Motor neuron (in vitro differentiated cells): ENCODE measurements at places on chromosomes 16 and 17. TPM values are rescaled to one million over a fixed set of nuclear protein-coding genes. Genes with fewer than 3 reads are reported as not detected.

DNA sequence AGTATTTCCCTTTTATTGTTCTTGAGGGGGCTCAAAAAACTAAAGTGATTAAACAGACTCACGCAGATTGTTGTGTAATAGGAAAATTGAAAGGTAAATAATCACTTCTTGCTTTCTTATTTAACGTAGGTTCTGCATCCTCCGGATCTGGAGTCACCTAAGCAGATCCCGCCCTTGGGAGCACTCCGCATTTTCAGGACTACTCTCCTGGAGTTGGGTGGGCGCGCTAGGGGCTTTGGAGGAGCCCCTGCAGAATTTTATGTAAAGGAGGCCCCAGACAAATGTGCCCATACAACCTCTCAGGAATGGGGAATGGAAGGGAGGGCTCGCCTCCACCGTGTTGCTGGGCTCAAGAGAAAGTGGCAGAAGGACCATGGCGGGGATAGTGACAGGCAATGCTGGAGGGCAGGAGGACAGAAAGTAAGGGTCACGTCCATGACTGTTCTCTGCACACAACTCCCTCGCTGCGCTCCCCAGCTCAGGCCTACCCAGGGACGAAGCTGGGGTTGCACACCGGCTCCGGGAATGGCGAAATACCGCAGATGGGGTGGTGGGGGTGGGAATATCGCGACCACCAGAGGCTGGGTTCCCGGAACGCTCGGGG, 8.3 kb downstream of the MT2A start:
- no peak for ATAC-seq

DNA sequence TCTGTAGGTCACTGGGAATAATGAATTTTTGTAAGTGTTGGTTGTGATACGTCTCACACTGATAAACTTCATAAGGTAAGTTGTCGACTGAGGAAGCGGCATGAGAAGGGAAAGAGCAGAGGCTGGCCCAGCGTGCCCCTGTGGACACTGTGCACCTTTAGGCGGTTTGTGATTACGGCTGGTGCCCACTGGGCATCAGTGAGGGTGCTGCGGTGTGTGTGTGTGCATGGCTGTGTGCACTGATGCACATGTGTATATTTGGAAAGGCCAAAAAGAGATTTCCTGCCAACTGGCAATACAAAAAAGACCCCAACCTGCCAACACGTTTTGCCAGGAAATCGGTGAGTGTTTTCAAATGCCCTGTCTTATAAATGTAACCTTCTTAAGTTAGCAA, 11.9 kb downstream of the IRF8 start:
- no peak for ATAC-seq

- ATAC-seq, result peak; percentile 40
Measured at GRCh38 chr17:43169561-43170139, 1.4 kb upstream of the NBR1 start.

GRCh38 chr16:82805866-82806265, 179.1 kb downstream of the CDH13 start:
- ATAC-seq, result no peak

DNA sequence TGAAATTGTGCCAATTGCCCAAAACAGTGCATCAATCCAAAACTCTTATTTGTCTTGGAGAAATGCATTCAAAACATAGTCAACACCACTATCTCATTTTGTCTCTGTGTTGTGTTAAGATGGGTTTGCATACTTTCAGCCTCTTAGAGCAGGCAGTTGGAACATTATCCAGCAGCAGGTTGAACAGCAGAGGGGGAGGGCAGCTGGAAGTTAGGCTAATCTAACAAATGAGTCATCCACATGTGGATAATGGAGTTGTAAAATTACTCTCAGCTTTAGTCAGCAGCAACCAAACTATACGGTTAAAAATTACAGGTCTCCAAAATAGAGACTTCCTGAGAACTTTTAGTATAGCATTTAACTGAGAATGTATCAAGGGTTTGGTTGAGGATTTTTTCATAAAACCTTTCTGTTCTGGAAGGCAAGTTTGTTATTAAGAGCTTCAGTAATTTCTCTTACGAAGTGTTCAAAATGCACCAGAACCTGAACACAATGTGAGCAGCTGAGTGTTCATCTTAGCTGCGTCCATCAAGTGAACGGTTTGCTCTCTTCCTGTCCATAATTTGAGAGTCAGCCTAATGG, 46.3 kb downstream of the PRKCA start:
- ATAC-seq, result peak; percentile 67

DNA sequence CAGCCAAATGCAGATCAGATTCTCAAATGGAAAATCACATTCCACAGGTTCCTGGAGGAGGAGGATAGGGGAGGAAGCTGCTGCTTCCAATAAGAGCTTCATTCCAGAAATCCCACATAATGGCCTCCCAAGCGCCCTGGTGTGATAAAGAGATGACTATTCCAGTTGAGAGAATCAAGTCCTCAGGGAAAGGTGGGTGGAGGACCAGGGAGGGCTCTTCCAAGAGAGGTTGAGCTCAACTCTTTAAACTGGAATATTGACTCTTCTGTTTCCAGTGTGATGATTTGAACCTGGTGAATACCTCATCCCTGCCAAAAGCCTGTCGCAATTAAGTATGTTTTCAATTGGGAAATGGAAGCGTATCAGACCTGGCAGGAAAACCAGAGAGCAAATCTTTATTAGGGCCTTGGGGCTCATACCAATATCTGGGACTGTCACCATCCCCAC, 81.4 kb upstream of the DYNLRB2 start:
- no peak for ATAC-seq

GRCh38 chr17:39461113-39461925, at the start of gene CDK12:
Gene CDK12, plus strand, starts transcription at chr17:39461486. Its CDS starts 586 bp downstream, at chr17:39462072.
- ATAC-seq, result peak; percentile 92

- ATAC-seq, result no peak
Measured at GRCh38 chr17:33661975-33662374, 368.9 kb upstream of the ASIC2 start.

DNA sequence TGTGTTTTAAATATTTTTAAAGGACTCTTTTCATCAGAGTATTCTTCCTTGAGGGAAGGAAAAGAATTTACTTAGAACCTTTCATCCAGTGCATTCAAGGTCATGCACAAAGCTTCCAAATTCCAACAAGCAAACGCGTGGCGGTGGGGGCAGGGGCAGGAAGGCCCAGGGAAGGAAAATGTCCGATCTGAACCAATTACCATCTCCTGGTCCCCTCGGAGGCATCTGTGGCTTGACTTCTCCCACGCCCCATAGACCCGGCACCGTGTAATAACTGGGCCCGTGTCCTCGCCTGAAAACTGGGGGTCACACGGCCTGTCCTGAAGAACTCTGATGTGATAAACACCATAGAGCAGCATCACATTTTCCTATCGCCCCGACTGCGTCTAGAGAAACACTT, 18.3 kb downstream of the MEAK7 start:
- ATAC-seq, result no peak

The RASD1 gene
- total RNA-seq, result 0.46 and 0.59 TPM in 2 replicates

The AOC3 gene
- total RNA-seq, result 0.43 and 0.63 TPM in 2 replicates

The IGSF6 gene
- total RNA-seq, result 1.1 and 1.8 TPM in 2 replicates
